Endothelial cell of umbilical vein (primary cell): ENCODE measurements at places on chromosomes 3 and 15.

DNA sequence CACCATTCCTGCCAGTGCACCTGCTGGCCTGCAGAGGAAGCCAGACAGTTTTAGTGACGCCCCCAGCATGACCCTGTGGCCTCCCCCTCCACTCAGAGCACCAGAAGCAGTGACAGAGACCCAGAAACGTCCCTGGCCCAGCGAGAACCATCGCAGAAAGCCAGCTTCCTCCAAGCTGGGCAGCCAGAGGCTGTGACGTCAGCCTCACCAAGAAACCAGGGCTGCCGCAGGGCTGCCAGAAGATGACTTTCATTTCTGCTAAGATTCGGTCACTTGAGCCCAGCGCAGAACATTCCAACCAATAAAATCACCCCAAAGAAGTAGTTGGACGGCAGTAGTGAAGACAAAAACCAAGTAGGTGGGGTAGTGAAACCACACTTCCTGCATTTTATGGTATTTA, 29.6 kb upstream of the RPL32 start:
- H3K27ac ChIP-seq: no peak overlapping the region
- no peaks in the 10 kb centered on the region for H3K4me1 ChIP-seq
- no peak for DNase-seq

- no peak overlapping the region for H3K4me3 ChIP-seq
- no peaks in the 10 kb centered on the region for H3K27me3 ChIP-seq
- no peaks in the 10 kb centered on the region for H3K36me3 ChIP-seq
- DNase-seq: no peak
- no peak overlapping the region for H3K27ac ChIP-seq
Observed at GRCh38 chr3:47410801-47411646, 30.2 kb downstream of the PTPN23 start.

- no peaks in the 10 kb centered on the region for H3K36me3 ChIP-seq
- no peak overlapping the region for H3K27ac ChIP-seq
- H3K4me1 ChIP-seq: no peaks in the 10 kb centered on the region
- no peaks in the 10 kb centered on the region for H3K27me3 ChIP-seq
Observed at GRCh38 chr3:29153811-29154210, 127.1 kb upstream of the RBMS3 start.

DNA sequence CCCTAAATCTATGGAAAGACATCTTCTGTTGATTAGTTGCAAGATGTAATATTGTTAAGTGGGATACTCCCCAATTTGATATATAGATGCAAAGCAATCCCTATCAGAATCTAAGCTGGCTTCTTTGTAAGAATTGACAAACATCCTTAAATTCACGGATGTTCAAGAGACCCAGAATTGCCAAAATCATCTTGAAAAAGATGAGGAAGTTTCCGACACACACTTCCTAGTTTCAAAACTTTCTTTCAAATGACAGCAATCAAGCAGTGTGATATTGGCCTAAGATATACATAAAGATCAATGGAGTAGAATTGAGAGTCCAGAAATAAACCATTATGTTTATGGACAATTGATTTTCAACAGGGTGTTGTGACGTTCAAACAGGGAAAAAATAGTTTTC, 383.6 kb downstream of the LPP start:
- no peak for DNase-seq
- H3K4me3 ChIP-seq: no peak overlapping the region
- H3K27me3 ChIP-seq: no peaks in the 10 kb centered on the region

- H3K27ac ChIP-seq: no peak within 1 kb of the TSS
- H3K4me1 ChIP-seq: no peaks in the 10 kb centered on the region
- peak; percentile 19 for DNase-seq
Observed at GRCh38 chr15:32029862-32030781, at the start of gene CHRNA7. TSS of gene CHRNA7 (plus strand) at chr15:32030515. CDS start at chr15:32030595, 80 bp downstream.

- H3K4me3 ChIP-seq: no peak overlapping the region
- no peaks in the 10 kb centered on the region for H3K27me3 ChIP-seq
- no peak for DNase-seq
Observed at GRCh38 chr15:74857671-74858368, 14.9 kb upstream of the ULK3 start.

- H3K4me1 ChIP-seq: no peaks in the 10 kb centered on the region
- DNase-seq: no peak
- no peaks in the 10 kb centered on the region for H3K27me3 ChIP-seq
- H3K27ac ChIP-seq: no peak overlapping the region
- H3K4me3 ChIP-seq: no peak overlapping the region
Observed at GRCh38 chr3:135090020-135090717, 295.1 kb downstream of the EPHB1 start.

- no peak overlapping the region for H3K27ac ChIP-seq
- H3K4me1 ChIP-seq: peaks cover 34% of the 10 kb centered on the region
- H3K27me3 ChIP-seq: no peaks in the 10 kb centered on the region
- no peaks in the 10 kb centered on the region for H3K36me3 ChIP-seq
- H3K4me3 ChIP-seq: no peak overlapping the region
- no peak for DNase-seq
Observed at GRCh38 chr3:32398531-32398930, 6.9 kb downstream of the CMTM7 start.

- no peak for DNase-seq
- H3K27ac ChIP-seq: no peak overlapping the region
Observed at GRCh38 chr15:89823836-89824606, 9.4 kb upstream of the ANPEP start.

DNA sequence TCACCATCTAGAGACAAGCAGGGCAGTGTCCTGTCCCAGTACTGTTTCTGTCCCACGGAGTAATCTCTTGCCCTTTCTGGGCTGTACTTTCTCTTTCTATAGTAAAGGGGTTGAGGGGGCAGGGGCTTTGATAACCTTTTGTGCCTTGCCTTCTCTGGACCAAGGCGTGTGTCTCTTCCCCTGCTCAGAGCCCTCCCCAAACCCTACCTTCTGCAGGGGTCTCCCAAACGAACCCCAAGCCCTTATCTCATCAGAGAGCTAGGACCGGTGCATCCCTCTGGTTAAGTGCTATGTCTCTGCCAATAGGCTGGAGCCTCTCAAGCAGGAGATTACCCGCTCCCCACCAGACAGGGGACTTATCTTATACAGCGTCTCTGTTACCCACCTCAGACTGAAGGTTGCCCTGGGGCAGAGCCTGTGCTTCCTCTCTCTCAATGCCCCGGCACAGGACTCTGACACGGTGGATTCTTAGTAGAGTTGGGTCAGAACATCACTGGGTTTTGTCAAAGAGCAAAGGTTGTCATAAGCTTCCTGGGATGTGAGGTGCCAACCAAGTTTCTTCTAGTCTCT, 2.9 kb downstream of the PLEKHO2 start:
- DNase-seq: no peak
- H3K4me3 ChIP-seq: no peak overlapping the region
- no peaks in the 10 kb centered on the region for H3K36me3 ChIP-seq
- H3K4me1 ChIP-seq: peaks cover 41% of the 10 kb centered on the region

- peaks cover 13% of the 10 kb centered on the region for H3K27me3 ChIP-seq
- H3K4me1 ChIP-seq: peaks cover 5% of the 10 kb centered on the region
- no peak overlapping the region for H3K27ac ChIP-seq
- H3K36me3 ChIP-seq: no peaks in the 10 kb centered on the region
- H3K4me3 ChIP-seq: no peak overlapping the region
Observed at GRCh38 chr15:79294075-79294474, 11.6 kb downstream of the ANKRD34C start.

GRCh38 chr3:45506751-45507391, 87.7 kb upstream of the LIMD1 start:
- H3K4me3 ChIP-seq: no peak overlapping the region
- H3K4me1 ChIP-seq: peaks cover 3% of the 10 kb centered on the region
- no peaks in the 10 kb centered on the region for H3K27me3 ChIP-seq
- H3K36me3 ChIP-seq: no peaks in the 10 kb centered on the region
- no peak overlapping the region for H3K27ac ChIP-seq
- DNase-seq: no peak

DNA sequence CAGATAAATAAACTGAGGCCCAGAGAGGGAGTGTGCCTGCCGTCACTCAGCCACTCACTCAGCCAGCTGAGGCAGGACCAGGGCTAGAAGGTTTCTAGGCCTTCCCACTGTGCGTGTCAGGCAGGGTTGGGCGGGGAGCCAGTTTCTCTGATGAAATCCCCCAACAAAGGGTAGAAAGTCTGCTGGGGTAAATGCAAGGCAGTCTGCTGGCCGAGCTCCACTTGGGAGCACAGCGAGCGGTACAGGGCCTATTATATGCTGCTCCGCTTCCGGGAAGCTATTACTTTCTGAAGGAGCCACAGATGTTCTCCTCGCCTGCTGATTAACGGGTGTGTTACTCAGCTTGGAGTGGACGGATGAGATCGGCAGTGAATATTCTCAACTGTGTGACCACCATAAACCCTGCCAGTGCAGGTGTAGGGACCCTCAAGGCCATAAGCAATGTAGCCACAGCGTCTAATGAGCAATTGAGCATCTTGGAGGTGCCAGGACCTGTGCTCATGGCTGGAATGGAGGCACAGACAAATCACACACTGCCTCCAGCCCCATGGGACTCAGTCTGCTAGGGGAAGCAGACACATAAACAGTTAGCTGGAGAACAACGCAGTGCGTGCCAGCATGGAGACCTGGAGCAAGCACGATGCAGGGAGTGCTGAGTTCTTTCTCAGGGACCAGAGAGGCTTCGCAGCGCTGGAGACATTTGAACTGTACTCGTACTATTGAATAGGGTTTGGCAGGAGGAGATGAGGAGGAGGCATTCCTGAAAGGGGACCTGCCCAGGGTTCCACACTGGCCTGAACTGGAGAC, 42.1 kb downstream of the CORO2B start:
- no peak for DNase-seq
- no peak overlapping the region for H3K4me3 ChIP-seq
- H3K36me3 ChIP-seq: no peaks in the 10 kb centered on the region
- no peak overlapping the region for H3K27ac ChIP-seq

DNA sequence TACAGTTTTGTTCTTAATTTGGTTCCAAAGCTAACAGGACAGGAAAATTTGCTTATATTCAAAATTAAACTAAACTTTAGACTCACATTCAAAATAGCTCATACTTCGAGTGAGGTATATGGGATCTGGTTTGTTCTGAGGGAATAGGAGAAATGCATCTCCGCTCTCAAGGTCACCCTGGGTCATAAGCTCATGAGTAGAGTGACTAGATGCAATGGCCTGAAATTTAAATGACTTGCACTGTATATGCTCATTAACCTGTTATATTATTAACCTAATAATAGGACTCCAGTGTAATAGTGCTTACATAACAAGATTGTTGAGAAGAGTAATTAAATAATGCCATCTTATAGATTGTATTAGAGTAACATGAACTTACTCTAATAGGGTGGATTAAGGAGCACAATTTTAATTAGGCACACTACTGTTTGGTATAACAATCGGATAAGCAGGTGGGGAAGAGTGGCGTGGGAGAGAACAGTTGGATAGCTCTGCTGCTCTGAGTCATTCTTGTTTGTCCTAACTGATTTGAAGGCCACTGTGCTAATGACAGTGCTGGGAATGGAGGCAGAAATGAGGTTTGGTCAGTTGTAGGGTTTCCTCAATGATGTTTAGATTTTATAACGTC, 5.2 kb downstream of the NKTR start:
- DNase-seq: peak; percentile 66
- no peaks in the 10 kb centered on the region for H3K27me3 ChIP-seq
- H3K36me3 ChIP-seq: peaks cover 2% of the 10 kb centered on the region
- H3K4me1 ChIP-seq: peaks cover 13% of the 10 kb centered on the region
- no peak overlapping the region for H3K4me3 ChIP-seq

DNA sequence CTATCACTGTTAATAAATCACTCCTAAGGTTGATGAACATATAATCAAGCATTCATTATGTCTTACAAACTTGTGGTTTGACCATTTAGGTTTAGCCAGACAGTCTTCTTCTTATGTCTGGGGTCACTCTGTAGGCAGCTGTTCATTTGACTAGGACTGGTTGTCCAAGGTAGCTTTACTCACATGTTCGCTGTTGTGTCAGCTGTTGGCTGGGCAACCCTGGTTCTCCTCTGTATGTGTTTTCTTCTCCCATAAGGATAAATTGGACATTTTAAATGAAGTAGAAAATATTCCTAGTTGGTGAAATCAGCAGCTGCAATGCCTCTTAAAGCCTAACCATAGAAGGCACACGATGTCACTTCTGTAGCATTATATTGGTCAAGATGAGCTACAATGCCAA, 635.1 kb downstream of the EPHA3 start:
- DNase-seq: no peak
- no peak overlapping the region for H3K27ac ChIP-seq
- H3K4me3 ChIP-seq: no peak overlapping the region
- no peaks in the 10 kb centered on the region for H3K36me3 ChIP-seq

- no peak for DNase-seq
- H3K4me3 ChIP-seq: no peak overlapping the region
- no peaks in the 10 kb centered on the region for H3K27me3 ChIP-seq
- H3K36me3 ChIP-seq: no peaks in the 10 kb centered on the region
Observed at GRCh38 chr3:39295184-39295775, 15.4 kb upstream of the CX3CR1 start.

DNA sequence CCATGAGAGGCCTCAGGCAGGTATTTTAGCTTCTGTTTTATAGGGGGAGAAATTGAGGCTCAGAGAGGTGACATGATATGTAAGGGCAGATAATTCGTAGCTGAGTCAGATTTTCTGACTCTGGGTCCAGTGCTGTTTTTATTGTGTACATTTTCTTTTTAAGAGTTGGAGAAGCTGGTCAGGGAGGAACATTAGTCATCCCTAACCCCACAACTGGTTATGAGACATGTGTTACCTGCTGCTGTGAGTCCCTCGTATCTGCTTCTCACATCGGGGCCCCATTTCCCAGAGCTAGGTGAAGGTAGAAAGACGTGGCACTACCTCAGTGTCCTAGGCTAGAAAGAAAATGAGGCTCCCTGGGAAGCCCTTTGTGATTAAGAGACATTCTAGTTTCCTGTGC, 28.6 kb downstream of the GALNT15 start:
- H3K36me3 ChIP-seq: no peaks in the 10 kb centered on the region
- peaks cover 12% of the 10 kb centered on the region for H3K4me1 ChIP-seq
- DNase-seq: no peak
- no peak overlapping the region for H3K4me3 ChIP-seq

GRCh38 chr3:100335434-100335833, 877 bp downstream of the NIT2 start:
- H3K27ac ChIP-seq: no peak overlapping the region
- no peak overlapping the region for H3K4me3 ChIP-seq
- H3K36me3 ChIP-seq: no peaks in the 10 kb centered on the region
- H3K4me1 ChIP-seq: peaks cover 10% of the 10 kb centered on the region
- no peak for DNase-seq
- no peaks in the 10 kb centered on the region for H3K27me3 ChIP-seq

- no peak overlapping the region for H3K27ac ChIP-seq
- no peak overlapping the region for H3K4me3 ChIP-seq
- no peaks in the 10 kb centered on the region for H3K36me3 ChIP-seq
- peaks cover 14% of the 10 kb centered on the region for H3K4me1 ChIP-seq
- H3K27me3 ChIP-seq: peaks cover 2% of the 10 kb centered on the region
Observed at GRCh38 chr3:194306109-194306686, 44.9 kb downstream of the CPN2 start.

GRCh38 chr3:118526758-118527513, 507.7 kb downstream of the IGSF11 start:
- no peak for DNase-seq
- no peaks in the 10 kb centered on the region for H3K36me3 ChIP-seq
- H3K4me1 ChIP-seq: no peaks in the 10 kb centered on the region
- H3K27me3 ChIP-seq: no peaks in the 10 kb centered on the region
- no peak overlapping the region for H3K4me3 ChIP-seq

GRCh38 chr3:15512166-15512565, 9.3 kb downstream of the COLQ start:
- no peaks in the 10 kb centered on the region for H3K36me3 ChIP-seq
- H3K27ac ChIP-seq: no peak overlapping the region
- no peak overlapping the region for H3K4me3 ChIP-seq

GRCh38 chr3:37864904-37865303, 3.2 kb downstream of the CTDSPL start:
- H3K36me3 ChIP-seq: no peaks in the 10 kb centered on the region
- peaks cover 17% of the 10 kb centered on the region for H3K4me1 ChIP-seq
- no peak for DNase-seq
- no peak overlapping the region for H3K27ac ChIP-seq
- no peaks in the 10 kb centered on the region for H3K27me3 ChIP-seq

- H3K27ac ChIP-seq: no peak overlapping the region
- no peaks in the 10 kb centered on the region for H3K4me1 ChIP-seq
- no peak overlapping the region for H3K4me3 ChIP-seq
- H3K36me3 ChIP-seq: no peaks in the 10 kb centered on the region
Observed at GRCh38 chr3:154872696-154873095, 207.4 kb upstream of the MME start.
